ENCODE measurements at places on chromosomes 5 and 9.

- DNase-seq: no peak
Measured at GRCh38 chr9:137049544-137050449, 3.8 kb upstream of the NPDC1 start.

- no peak for DNase-seq
Measured at GRCh38 chr5:114360357-114360756, 1.5 kb upstream of the KCNN2 start.

GRCh38 chr5:32076699-32077695 is 97.1 kb downstream of the GOLPH3 start:
- no peak for DNase-seq

- no peak for DNase-seq
Measured at GRCh38 chr9:86072394-86072877, 26.9 kb downstream of the GOLM1 start.

- peak; percentile 87 for DNase-seq
Measured at GRCh38 chr9:36102742-36103495, 33.6 kb upstream of the GLIPR2 start.

- no peak for DNase-seq
Measured at GRCh38 chr5:83337453-83338035, 134.0 kb upstream of the VCAN start.

Measured in stimulated activated CD8-positive, alpha-beta memory T cell treated with anti-CD3 and anti-CD28 coated beads, Interleukin-7, amount 100 ng/mL, for 4 hours (primary cell).